ENCODE measurements at places on chromosomes 7 and 10. TPM values are rescaled to one million over a fixed set of nuclear protein-coding genes. Genes with fewer than 3 reads are reported as not detected.

GRCh38 chr7:157881048-157881771, 544.4 kb downstream of the DNAJB6 start:
- no peak for DNase-seq

DNA sequence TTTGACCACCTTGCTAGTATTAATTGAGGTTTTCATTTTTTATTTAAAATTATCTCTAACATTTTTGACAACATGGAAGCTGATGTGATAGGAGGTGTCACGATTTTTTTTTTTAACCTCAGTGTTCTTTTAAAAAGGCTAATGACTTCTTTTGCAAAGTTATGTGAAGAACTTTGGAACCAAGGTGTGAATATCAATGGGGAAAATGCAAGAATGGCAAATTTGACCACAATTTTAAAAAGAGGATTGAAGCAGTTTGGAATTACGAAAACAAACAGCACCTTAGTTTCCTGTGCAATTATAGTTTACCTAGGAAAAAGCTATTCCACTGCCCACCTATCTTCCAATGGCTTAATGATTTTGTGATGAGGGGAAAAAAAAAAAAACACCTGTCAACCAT, 232.4 kb downstream of the VTI1A start:
- DNase-seq, result no peak

DNA sequence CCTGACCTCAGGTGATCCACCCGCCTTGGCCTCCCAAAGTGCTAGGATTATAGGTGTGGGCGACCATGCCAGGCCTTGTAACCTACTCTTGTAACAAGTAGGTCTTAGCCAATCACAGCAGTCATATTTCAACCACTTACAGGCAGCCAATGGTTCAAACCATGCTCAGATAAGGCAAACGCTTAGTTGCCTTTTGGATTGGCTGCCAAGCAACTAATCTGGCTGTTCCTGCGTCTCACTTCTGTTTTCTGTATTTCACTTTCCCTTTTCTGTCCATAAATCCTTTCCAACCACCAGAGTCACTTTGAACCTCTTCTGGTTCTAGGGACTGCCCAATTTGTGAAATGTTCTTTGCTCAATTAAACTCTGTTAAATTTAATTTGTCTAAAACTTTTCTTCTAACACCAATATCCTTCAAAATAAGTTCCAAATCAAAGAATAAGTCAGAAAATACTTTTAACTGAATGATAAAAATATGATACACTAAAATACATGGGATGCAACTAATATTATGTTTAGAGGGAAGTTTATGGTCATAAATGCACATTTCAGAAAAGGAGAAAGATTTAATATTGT, 19.1 kb upstream of the PRF1 start:
- DNase-seq, result no peak

- DNase-seq, result no peak
These were observed 5.1 kb downstream of the RASGEF1A start for GRCh38 chr10:43261578-43262396.

GRCh38 chr7:16063221-16063620, 358.1 kb downstream of the CRPPA start:
- no peak for DNase-seq

Gene MACROH2A2
- 10.4 TPM for total RNA-seq

Gene PLAC9
- total RNA-seq, result 169 TPM

DNA sequence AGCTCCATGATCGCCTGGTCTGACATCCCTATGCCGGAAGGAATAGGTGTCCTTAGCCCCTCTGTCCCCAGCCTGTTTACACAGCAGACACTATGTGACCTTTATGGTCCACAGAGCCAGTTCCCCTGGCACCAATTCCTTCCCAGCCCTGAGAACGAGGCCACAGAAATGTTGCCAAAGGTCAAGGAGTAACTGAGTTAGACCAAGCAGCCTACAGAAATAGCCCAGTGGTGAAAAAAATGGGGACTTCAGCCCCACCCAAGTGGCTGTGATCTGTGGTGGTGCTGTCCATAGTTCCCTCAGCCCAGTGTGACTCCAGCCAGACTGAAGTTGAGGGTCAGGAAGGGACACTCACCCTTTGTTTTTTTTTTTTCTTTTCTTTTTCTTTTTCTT, 2.5 kb downstream of the PGAM2 start:
- DNase-seq, result no peak

GRCh38 chr7:128427289-128427891, 17.6 kb upstream of the IMPDH1 start:
- peak; percentile 70 for DNase-seq

DNA sequence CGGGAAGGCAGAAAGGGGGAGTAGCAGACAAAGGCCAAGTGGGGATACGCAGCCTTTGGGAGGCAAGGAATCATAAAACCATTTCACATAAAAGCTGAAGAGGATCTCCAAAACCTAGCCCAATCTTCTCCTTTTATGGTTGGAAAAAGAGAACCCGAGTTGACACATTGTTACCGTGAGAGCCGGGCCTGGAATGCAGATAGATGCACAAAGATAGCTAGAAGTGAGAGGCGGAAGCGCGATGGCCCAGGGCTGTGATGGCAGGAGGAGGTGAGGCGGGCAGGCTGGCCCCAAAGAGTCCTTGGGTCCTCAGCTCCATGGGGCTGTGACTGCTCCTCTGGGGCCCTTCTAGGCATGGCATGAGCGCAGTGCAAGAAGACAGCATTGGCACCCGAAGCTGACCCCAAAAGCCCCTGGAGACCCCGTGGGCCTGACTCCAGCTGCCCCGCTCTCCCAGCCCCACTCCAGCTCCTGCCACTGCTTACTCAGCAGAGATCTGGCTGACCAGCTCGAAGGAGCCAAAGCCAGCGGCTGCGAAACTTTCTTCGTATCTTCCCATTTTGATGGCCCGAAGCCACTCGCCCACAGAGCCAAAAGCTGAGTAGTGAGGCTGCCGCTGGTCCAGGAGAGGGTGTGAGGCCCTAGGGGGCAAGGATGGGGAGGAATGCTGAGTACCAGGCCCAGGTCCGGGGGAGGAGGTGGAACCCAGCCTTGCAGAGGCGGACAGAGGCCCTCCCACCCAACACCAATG, 22.5 kb downstream of the EPHB4 start:
- no peak for DNase-seq

DNA sequence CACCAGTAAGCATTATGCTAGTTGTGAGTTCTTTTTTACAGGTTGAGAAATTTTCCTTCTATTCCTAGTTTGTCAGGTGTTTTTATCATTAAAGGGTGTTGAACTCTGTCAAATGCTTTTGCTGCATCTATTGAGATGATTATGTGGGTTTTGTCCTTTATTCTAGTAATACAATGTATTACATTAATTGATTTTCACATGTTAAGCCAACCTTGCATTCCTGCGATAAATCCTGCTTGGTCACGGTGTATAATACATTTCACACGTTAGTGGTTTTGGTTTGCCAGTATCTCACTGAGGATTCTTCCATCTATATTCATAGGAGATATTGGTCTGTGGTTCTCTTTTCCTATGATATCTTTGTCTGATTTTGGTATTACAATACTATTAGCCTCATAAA, 136.0 kb downstream of the UBE2H start:
- DNase-seq, result no peak

- DNase-seq, result peak; percentile 48
These were observed 327.3 kb upstream of the NRP1 start for GRCh38 chr10:33661580-33662336.

Gene TFR2
- 2.4 TPM for total RNA-seq

Measured in umbilical cord (tissue), 2 donors.